Esophagus muscularis mucosa (tissue), 4 donors: ENCODE measurements at places on chromosomes 11 and 22. TPM values are rescaled to one million over a fixed set of nuclear protein-coding genes. Genes with fewer than 3 reads are reported as not detected.

DNA sequence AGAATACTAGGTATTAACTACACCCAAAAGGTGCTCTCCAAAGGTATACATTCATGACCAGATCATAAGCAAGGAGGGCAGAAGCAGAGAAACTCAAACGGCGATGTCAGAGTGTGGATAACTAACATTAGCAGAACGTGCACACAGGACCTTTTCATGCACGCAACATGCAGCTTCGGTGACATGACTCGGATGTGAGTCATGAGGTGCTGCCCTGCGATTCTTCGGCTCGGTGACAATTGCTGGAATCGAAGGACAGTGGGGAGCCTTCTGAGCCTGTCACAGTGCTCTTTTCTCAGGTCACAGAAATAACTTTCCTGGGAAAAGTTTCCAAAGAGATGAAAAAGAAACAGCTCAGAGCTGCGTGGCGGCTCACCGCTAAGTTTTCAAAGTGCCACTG, 418.5 kb upstream of the SYN3 start:
- H3K27me3 ChIP-seq, result no peaks in the 10 kb centered on the region
- no peak overlapping the region for H3K4me3 ChIP-seq
- peaks cover 5% of the 10 kb centered on the region for H3K4me1 ChIP-seq
- no peak overlapping the region for H3K27ac ChIP-seq
- no peaks in the 10 kb centered on the region for H3K36me3 ChIP-seq
- no peak for DNase-seq

ZNF280A gene
- not detected for total RNA-seq

DNA sequence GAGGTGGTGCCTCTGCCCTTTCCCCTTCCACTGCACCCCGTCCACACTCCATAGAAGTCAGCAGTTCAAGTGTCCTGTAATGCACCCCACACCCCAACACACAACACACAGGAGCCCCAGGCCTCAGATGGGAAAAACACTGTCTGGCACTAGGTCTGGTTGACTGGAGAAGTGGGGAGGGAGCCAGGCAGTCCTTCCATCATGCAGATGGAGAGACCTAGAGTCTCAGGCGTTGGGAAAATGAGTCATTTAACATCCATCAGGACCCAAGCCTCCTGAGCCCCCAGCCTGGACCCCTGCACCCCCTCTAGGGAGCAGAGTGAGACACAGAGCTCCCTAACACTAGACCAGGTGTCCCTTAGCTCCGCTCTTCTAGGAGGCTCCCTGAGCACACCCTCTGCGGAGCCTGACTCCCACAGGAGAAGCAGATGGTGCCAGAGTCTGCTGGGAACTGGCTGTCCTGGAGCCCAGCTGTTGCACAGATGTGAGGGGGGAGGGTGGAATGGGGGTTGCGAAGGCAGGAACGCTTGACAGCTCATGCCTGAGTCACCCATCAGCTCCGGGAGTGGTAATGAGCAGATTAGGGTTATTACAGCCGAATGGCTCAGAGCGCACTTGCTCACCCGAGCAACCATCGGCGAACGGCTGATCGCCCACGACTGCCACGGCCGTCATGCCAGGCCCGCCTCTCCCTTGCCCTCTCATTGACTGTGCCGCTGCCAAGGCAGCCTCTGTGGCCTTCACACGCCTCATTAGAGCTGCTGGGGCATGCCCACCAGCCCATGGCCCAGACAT, 22.1 kb upstream of the SYT7 start:
- no peaks in the 10 kb centered on the region for H3K27me3 ChIP-seq
- peak overlapping the region; percentile 18 for H3K4me3 ChIP-seq
- DNase-seq, result peak; percentile 94
- peak overlapping the region; percentile 57 for H3K27ac ChIP-seq
- peaks cover 17% of the 10 kb centered on the region for H3K4me1 ChIP-seq

- H3K27ac ChIP-seq, result peak overlapping the region; percentile 76
- DNase-seq, result no peak
- H3K4me3 ChIP-seq, result no peak overlapping the region
- H3K36me3 ChIP-seq, result no peaks in the 10 kb centered on the region
- no peaks in the 10 kb centered on the region for H3K4me1 ChIP-seq
- H3K27me3 ChIP-seq, result no peaks in the 10 kb centered on the region
Measured at GRCh38 chr11:70901951-70902521, 350.3 kb downstream of the SHANK2 start.

OR4A16 gene
- not detected for total RNA-seq

SCO2 gene
- not detected for total RNA-seq

CHST1 gene
- total RNA-seq, result 4.0 TPM

DNA sequence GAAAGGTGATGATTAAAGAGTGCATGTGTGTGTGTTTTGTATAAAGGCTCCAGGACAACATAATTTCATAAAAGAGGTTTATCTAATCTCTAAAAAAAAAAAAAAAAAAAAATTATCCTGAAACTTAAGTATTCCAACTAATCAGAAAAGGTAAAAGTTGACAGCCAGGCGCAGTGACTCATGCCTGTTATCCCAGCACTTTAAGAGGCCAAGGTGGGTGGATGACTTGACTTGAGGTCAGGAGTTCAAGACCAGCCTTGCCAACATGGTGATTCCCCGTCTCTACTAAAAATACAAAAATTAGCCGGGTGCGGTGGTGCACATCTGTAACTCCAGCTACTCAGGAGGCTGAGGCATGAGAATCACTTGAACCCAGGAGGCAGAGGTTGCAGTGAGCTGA, 632.7 kb upstream of the CHORDC1 start:
- H3K27ac ChIP-seq, result no peak overlapping the region
- H3K4me1 ChIP-seq, result no peaks in the 10 kb centered on the region
- no peaks in the 10 kb centered on the region for H3K36me3 ChIP-seq
- no peak for DNase-seq
- no peaks in the 10 kb centered on the region for H3K27me3 ChIP-seq
- no peak overlapping the region for H3K4me3 ChIP-seq

- no peaks in the 10 kb centered on the region for H3K27me3 ChIP-seq
- H3K36me3 ChIP-seq, result no peaks in the 10 kb centered on the region
- peaks cover 10% of the 10 kb centered on the region for H3K4me1 ChIP-seq
- H3K4me3 ChIP-seq, result no peak overlapping the region
Measured at GRCh38 chr11:70105755-70106571, 27.8 kb downstream of the ANO1 start.

PLAAT3 gene
- 45.3 TPM for total RNA-seq

OTOG gene
- total RNA-seq, result not detected

DNA sequence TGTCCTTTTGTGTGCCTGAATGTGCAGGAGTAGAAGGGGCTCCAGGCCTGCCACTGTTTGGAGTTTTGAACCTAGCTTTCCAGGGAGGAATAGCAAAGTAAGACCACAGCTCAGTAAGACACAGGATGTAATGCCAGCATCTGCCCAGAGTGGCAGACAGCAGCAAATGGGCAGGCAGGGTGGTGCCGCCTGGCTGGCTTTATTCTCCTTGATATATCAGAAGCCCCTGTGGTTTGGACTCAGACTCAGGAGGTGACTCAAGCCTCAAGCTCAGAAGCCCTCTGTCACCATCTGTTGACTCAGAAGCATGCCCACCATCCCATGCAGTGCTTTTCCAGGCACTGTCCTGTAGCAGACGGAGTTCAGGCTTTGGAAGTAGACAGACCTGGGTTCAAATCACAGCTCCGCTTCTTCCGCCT, 72.7 kb upstream of the TTC12 start:
- H3K27me3 ChIP-seq, result no peaks in the 10 kb centered on the region
- no peak for DNase-seq
- peak overlapping the region; percentile 84 for H3K27ac ChIP-seq
- peaks cover 16% of the 10 kb centered on the region for H3K36me3 ChIP-seq
- H3K4me3 ChIP-seq, result no peak overlapping the region

- no peaks in the 10 kb centered on the region for H3K27me3 ChIP-seq
- peaks cover 38% of the 10 kb centered on the region for H3K4me1 ChIP-seq
- no peak for DNase-seq
- no peak overlapping the region for H3K27ac ChIP-seq
- H3K36me3 ChIP-seq, result peaks cover 23% of the 10 kb centered on the region
Measured at GRCh38 chr22:19878461-19879245, 24.0 kb upstream of the GNB1L start.

- no peak for DNase-seq
- peaks cover 12% of the 10 kb centered on the region for H3K36me3 ChIP-seq
- no peak overlapping the region for H3K4me3 ChIP-seq
- no peaks in the 10 kb centered on the region for H3K4me1 ChIP-seq
- H3K27me3 ChIP-seq, result no peaks in the 10 kb centered on the region
Measured at GRCh38 chr11:94424662-94425061, 23.4 kb upstream of the GPR83 start.

OR52E2 gene
- not detected for total RNA-seq

GRCh38 chr11:13003736-13004493, 5.2 kb upstream of the RASSF10 start:
- H3K4me1 ChIP-seq, result peaks cover 8% of the 10 kb centered on the region
- DNase-seq, result no peak
- H3K4me3 ChIP-seq, result no peak overlapping the region
- H3K27ac ChIP-seq, result no peak overlapping the region
- no peaks in the 10 kb centered on the region for H3K36me3 ChIP-seq

DNA sequence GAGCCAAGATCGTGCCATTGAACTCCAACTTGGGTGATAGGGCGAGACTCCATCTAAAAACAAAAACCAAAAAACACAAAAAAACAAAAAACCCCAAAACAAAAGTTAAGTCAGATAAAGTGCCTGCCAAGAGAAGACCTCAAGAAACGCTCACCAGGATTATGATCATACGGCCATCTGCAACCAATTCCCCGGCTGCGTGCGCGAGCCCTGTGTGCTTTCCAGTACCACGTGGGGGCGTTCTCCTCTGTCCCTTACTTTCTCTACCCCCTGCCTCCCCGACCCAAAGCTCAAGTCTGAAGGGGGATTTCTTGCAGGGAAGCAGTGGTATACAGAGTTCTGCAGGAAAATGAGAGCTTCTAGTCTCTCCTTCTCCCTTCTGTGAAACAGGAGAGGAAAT, 10.5 kb upstream of the RPS19BP1 start:
- no peak overlapping the region for H3K4me3 ChIP-seq
- peaks cover 61% of the 10 kb centered on the region for H3K27me3 ChIP-seq
- H3K4me1 ChIP-seq, result no peaks in the 10 kb centered on the region
- H3K36me3 ChIP-seq, result no peaks in the 10 kb centered on the region
- H3K27ac ChIP-seq, result no peak overlapping the region

- no peaks in the 10 kb centered on the region for H3K36me3 ChIP-seq
- H3K27ac ChIP-seq, result peak overlapping the region; percentile 98
- no peak for DNase-seq
- H3K4me1 ChIP-seq, result peaks cover 43% of the 10 kb centered on the region
- H3K4me3 ChIP-seq, result peak overlapping the region; percentile 98
Measured at GRCh38 chr11:3854660-3854976, 846 bp upstream of the STIM1 start.
